ENCODE measurements at places on chromosomes 12 and 14.

- no peak for DNase-seq
These were observed 49.1 kb upstream of the GPHB5 start for GRCh38 chr14:63367742-63368364.

DNA sequence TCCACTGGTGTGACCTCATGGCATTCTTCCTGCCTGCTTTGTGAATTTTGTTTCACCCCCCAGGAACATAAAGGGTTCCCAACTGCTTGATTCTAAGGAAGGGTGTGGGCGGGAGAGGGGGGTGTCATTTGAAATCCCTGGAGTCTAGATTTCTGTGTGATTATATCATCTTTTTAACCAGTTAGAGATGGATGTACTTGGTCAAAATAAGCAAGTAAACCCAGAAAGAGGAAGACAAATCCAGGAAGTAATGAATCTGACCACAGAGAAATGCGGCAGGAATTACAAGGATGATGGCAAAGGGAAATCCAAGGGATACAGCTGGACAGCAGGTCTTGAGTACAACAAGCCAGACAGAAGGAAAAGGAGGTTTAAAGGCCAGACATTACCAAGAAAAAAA, 38.9 kb downstream of the DMAC2L start:
- DNase-seq: no peak

GRCh38 chr14:101839236-101839635, 77.7 kb downstream of the PPP2R5C start:
- no peak for DNase-seq

DNA sequence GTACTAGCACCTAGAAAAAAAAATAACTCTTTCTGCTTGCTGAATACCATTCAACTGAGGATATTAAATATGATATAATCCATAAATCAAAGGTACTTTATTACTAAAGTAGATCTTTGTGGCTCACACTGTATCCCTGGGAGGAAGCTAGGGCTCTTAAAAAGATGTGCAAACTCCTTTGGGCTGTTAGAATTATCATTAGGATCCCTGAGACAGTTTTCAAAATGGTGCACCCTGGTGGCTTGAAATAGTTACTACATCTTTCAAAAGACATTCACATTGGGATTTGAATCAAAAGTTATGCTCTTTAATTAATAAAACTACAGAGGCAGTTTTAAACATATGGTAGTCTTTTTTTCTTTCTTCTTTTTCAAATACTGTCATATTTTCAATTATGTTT, 228.5 kb upstream of the G2E3 start:
- no peak for DNase-seq

DNA sequence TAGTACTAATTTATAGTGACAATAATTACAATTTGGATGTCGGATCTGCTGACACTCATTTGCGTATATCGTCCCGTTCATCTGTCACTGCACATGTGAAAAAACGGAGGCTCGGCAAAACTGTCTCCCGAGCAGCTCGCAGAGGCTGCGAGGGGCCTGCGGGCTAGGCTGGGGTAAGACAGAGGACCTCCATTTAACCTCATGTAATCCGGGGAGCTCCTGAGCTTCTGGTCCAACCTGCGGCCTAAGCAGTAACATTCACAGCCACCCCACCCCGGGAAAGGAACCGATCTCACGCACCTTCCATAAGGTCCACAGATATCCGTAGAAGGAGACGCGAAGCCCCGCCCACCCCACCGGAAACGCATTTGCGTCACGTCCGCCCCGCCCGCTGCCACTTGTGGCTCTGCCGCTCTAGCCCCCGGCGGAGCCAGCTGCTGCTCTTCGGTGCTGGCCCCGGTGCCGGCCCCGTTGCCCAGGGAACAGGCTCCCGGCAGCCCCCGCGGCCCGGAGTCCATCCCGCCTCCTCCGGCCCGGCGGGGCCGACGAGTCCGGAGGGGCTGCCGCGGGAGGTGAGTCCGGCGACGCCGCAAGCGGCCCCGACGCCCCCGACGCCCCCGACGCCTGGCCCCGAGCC, at the start of the genes CINP and TECPR2:
Gene CINP (minus strand): TSS at position 346 of the 637 bp plus-strand sequence. CDS start 39 bp downstream, at position 307.
Gene TECPR2 (plus strand): TSS at position 397 of the 637 bp plus-strand sequence. CDS start 13,781 bp downstream, outside the sequence.
- peak; percentile 97 for DNase-seq

- DNase-seq: no peak
These were observed 3.7 kb upstream of the ZBTB39 start for GRCh38 chr12:57009949-57010626.

DNA sequence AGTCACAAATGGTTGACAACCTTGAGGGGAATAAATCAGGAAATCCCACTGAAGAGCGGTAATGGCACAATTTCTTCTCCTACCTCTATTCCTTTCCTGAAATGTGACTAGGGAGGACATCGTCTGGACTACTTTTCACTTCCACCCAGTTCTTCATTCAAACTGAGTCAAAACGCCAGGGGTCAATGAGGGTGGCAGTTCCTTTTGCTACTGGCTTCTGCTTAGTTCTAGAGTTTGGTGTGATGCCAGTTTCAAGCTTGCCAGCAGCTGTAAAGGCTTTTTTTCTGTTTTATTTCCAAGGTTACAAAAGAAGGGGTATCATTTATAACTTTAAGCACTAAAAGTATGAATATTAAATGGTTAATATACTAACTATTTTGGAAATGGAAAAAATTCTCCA, 286.5 kb downstream of the SOX5 start:
- DNase-seq: no peak

GRCh38 chr12:16299403-16299802, 21.9 kb upstream of the SLC15A5 start:
- DNase-seq: no peak

DNA sequence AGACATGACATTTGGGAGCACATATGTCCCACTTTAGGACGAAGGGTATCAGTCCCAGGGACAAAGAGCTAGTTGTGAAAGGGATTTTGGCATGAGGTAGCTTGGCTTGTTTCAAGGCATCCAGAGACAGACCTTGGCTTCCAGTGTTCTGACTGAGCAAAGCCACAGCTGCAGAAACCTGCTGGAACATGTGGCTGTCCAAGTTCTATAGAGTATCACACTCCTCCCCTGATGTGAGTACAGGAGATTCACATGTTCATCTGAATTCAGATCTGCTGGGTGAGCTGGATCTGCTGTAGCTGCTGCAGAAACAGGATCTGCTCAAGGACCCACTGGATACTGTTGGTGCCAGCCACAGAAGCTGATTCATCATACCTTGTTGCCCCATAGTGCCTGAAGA, 10.1 kb upstream of the C14orf39 start:
- no peak for DNase-seq

DNA sequence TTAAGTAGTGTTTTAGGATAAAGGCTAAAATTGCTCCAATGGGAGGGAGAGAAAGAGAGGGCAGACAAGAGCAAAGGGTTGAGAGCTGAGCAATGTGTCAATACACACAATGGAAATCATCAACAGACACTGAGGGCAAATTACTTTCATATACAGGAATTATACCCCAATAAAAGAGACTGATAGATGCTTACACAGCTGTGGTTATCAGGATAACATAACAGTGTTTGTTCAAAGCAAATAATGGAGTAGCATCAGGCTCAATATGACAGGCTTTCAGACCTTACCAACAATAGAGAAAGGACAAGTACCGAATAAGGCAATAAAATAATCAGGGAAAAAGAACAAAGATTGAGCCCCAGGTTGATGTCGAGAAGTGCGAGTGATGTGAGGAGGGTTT, 53.4 kb upstream of the DIO2 start:
- no peak for DNase-seq

- no peak for DNase-seq
These were observed 180.3 kb downstream of the RMST start for GRCh38 chr12:97642911-97643310.

DNA sequence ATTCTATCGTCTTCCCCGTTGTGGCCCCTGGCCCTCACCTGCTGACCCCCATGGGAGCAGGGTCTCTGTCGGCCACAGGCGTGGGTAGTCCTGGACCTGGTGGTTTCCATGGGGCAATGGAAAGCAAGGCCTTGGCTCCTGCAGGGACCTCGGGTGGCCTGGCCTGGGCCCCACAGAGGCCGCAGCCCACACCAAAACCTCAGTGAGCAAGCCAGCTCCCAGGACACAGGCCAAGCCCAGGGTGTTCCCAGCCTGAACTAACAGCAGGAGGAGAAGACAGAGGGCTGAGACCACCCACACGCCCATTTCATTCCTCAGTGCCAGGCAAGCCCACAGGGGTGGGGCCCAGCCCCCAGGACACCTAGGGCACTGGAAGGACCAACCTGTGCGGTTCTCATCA, 16.9 kb downstream of the ABCB9 start:
- DNase-seq: no peak

- no peak for DNase-seq
These were observed 71.4 kb downstream of the SLC41A2 start for GRCh38 chr12:104886418-104887401.

DNA sequence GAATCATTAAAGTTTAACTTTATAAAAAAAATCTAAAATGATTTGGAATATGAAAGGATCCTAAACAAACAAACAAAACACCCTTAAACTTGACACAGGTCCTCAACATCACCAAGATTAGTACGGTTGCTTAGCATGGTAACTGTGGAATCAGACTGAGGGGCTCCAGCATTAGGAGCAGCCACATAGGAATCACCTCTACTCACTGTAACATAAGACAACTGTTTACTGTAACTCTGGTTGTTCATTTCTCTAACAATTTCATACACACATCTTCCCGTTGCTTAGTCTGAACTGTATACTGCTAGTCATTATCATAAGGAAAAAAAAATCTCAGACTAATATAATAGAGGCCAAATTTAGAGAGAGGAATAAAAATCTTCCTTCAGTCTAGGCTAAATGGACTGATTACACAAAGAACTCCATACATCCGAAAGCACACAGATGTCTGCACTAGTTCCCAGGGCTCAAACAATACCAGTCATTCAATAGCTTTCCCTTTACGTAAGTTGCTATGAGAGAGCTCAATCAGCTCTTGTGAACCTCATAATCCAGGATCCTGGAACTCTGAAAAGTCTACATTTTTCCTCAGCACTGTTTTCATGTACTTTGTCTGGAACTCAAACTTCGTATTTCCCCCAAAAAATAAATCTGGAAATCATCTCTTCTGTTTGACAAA, 26.0 kb downstream of the LRP6 start:
- DNase-seq: no peak

DNA sequence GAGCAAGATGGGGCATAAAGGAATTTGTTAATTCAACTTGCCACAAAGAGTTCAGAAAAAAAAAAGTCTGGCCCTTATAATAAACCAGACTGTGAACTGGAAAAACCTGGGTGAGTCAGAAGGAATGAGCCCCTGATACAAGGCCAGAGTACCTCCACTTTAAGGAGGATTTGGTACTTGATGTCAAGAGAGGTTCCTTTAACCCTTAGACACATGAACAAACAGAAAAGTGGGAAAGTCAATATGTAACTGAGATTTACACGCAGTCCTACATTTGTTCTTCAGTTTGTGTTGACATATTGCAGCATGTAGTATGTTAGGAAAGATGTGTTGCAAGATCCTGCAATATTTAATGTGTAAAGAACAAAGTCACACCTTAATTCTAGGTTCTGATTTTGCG, 14.2 kb upstream of the SLC38A4 start:
- DNase-seq: no peak

DNA sequence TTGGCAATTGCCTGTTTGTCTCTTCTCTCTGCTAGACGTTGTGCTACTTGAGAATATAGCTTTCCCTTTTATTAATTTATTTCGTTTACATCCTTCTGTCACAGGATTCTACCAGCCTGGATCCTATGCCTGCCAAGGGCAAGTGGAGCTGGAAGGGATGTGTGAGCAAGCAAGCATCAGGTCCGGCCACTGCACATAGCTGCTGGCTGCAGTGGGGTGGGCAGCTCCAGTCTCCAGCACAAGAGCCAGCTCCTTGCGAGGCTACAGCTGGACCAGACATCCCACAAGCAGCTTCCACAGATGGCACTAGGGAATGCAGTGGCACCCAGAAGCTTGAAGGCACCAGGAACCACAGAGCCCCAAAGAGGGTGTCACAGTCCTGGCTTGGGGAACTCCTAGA, 225.0 kb downstream of the KCNC2 start:
- no peak for DNase-seq

DNA sequence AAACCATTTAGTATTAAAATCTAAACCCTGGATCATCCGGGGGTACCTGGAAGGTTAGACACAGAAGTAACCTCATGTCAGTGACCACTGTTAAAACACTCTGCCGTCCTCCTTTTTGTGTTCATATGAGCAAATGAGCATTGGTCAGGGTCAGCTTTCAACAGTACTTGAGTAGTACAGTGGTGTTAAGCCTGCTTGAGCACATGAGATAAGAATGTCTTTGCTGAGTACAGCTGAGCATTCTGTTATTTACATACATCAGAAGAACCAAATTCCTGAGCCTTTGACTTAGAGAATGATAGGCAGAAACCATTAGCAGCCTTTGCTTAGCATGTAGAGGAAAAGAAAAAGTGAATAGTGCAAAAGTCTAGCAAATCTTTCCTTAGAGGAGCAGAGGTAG, 38.6 kb upstream of the LRTM2 start:
- no peak for DNase-seq

GRCh38 chr12:46535376-46535775, 162.8 kb upstream of the SLC38A2 start:
- DNase-seq: no peak

- DNase-seq: no peak
These were observed 130.3 kb upstream of the RBM19 start for GRCh38 chr12:114096461-114096860.

- DNase-seq: no peak
These were observed 7.7 kb upstream of the TMEM132D start for GRCh38 chr12:129911428-129912049.

DNA sequence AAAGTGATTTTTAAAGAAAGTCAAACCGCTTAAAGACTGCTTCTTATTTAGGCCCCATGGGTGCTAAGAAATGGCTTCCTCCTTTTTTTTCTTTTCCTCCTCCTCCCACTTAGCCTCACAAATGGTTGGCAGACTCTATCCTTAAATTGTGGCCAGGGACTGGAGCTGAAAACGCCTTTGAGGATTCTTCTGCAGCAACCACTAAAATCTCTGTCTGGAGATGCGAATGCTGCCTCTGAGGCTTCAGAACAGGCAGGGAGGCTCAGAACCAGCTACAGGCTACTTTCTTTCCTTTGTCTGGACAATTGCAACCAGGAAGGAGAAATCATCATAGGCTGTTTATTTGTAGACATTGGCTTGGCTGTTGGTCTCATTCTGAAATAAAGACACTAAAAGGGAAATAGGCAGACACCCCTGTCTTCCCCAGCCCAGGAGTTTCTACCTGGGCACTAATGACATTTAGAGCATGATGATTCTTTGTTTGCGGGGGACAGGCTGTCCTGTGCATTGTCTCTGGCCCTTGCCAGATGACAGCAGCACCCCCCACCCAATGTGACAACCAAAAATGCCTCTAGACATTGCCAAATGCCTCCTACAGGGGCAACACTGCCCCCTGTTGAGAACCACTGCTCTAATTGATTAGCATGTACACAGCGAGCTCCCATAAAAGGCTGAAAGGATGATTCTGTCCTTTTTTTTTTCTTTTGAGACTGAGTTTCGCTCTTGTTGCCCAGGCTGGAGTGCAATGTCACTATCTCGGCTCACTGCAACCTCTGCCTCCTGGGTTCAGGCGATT, 50.3 kb downstream of the MAP1LC3B2 start:
- DNase-seq: no peak

DNA sequence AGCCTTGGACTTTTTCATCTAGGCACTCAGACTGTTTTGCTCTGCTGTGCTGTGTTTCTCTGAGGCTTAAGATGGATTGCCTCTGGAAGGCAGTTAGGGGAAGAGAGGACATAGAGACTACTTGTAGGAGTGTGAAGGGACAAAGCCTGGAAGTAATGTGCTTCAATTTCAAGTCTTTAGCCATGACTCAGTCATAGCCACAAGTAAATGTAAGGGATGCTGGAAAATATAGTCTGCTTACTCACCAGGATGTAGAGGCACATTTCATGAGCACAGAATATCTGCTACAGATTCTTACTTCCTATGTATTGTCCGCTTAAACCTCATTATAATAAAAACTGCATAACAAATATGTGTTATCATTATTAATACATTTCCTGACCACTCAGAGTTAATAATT, 794.3 kb upstream of the NOVA1 start:
- DNase-seq: no peak
